ENCODE measurements at places on chromosomes 11 and 22.

GRCh38 chr22:21673534-21674321, 7.9 kb downstream of the PPIL2 start:
- no peak for DNase-seq

DNA sequence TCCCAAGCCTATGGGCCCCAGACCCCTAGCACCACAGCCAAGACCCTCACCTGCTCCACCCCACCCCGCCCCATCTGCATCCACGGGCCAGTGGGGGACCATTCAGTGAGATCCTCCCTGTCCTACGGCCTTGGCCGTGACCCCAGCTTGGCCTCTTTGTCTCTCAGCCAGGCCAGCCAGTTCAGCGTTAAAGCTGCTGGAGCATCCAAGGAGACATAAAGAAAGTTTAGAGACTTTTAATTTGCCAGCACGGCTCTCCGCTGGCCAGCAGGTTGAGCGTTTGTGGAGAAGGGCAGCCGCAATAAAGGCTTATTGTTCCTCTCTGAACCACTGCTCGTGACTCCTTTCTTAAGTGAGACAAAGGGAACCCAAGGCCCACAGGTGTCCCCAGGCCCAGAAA, 49.3 kb upstream of the LMO1 start:
- DNase-seq = no peak

GRCh38 chr11:95132956-95133355, 43.3 kb downstream of the ENDOD1 start:
- no peak for DNase-seq

DNA sequence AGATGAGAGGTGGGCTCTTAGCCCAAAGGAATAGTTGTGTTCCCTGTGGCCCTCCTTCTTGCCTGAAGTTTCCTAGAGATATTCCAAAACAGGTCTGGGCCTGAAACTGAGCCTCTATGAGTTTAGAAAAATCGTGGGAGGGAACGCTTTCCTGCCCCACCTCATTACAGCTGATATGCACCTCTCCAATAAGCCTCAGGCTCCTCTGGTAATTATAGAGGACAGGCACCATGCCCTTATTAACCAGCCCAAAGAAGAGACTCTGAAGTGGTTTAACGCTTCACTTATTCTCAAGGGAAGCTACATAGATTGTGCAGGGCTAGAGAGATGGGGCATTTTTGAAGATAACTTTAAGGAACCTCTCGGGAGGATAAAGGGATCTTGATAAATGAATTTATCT, 3.4 kb upstream of the MPZL2 start:
- no peak for DNase-seq

DNA sequence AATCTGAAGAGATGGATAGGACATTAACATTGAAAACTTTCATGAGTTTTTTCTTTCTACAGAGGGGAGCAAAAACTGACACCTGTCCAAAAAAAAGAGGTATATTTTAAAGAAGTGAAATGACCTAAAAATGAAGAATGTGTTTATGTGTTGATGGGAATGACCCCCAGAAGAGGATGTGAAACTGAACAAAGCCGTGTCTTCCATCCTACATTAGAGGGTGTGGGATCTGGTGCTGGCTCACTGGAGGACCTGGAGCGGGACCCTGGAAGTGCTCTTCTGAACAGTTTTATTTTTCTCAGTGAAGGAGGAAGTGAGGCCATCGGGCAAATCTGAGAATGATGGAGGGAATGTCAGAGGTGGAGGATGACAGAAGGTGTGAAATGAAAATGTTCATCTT, 470.1 kb downstream of the NTM start:
- DNase-seq = no peak

GRCh38 chr11:65919573-65920371, 546 bp downstream of the DRAP1 start:
- no peak for DNase-seq

- no peak for DNase-seq
Observed at GRCh38 chr11:2091112-2091746, 48.0 kb downstream of the IGF2 start.

DNA sequence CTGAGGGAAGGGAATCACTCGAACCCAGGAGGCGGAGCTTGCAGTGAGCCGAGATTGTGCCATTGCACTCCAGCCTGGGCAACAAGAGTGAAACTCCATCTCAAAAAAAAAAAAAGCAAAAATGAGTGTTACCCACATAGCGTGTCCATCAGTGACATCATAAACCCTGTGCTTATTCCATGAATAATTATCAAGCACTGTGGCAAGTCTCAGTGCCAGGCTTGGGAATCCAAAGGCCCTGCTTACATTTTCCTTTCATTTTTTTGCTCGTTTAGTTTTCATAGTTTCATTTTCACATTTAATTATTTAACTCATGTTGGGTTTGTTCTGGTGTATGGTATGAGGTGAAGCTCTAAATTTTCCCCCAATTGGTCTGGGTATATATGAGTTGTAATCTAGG, 46.5 kb downstream of the NEU3 start:
- no peak for DNase-seq
